Heart right ventricle (tissue), 16 donors: ENCODE measurements at places on chromosomes 12 and 14. TPM values are rescaled to one million over a fixed set of nuclear protein-coding genes. Genes with fewer than 3 reads are reported as not detected.

- no peaks in the 10 kb centered on the region for H3K27me3 ChIP-seq
- DNase-seq: no peak
- H3K27ac ChIP-seq: no peak overlapping the region
- H3K4me3 ChIP-seq: no peak overlapping the region
These were observed 18.7 kb upstream of the TAS2R14 start for GRCh38 chr12:10957741-10958140.

DNA sequence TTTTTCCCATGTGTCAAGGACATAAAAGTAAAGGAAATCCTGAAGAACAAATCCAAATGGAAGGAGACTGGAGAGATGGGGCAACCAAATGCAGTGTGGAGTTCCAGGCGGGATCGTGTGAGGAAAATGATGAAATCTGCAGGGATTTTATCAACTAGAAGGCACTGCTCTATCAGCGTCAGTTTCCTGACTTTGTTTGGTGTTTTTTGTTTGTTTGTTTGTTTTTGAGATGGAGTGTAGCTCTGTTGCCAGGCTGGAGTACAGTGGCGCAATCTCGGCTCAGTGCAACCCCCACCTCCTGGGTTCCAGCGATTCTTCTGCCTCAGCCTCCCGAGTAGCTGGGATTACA, 43.3 kb upstream of the GPR132 start:
- no peak overlapping the region for H3K27ac ChIP-seq
- no peaks in the 10 kb centered on the region for H3K4me1 ChIP-seq
- H3K36me3 ChIP-seq: no peaks in the 10 kb centered on the region
- peaks cover 4% of the 10 kb centered on the region for H3K27me3 ChIP-seq
- no peak overlapping the region for H3K4me3 ChIP-seq

GRCh38 chr14:78196323-78196722, 26.1 kb downstream of the NRXN3 start:
- H3K27ac ChIP-seq: no peak overlapping the region
- no peaks in the 10 kb centered on the region for H3K4me1 ChIP-seq
- H3K36me3 ChIP-seq: no peaks in the 10 kb centered on the region
- H3K4me3 ChIP-seq: no peak overlapping the region
- H3K27me3 ChIP-seq: no peaks in the 10 kb centered on the region

DNA sequence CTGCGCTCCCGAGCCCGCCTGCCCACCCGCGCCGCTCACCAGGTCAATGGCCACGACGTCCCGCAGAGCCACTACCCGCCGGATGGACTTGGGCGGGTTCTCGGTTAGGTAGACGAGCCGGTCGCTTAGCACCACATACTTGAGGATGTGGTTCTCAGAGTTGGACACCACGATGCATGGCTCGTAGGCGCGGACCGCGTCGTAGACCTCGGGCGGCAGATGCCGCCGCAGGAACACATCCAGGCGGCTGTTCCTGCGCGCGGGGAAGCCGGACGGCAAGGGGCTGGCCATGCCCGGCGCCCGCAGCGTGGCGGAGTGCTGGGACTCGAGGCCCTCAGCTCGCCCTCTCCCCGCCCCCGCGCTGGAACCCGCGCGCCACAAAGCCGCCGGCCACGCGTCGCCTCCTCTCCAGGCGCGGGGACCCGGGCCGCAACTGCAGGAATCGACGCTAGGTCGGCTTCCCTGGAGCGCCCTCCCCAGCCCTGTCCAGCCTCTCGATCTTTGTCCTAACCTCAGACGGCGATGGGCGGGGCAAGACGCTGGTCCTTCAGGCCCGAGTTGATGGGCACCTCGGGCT, at the start of gene C12orf56:
TSS of gene C12orf56 (minus strand) at position 484 of the 577 bp plus-strand sequence. CDS start at position 291, 193 bp downstream.
- DNase-seq: peak; percentile 14
- no peak within 1 kb of the TSS for H3K27ac ChIP-seq
- H3K4me1 ChIP-seq: peaks cover 8% of the 10 kb centered on the region
- no peaks in the 10 kb centered on the region for H3K27me3 ChIP-seq
- H3K36me3 ChIP-seq: no peaks in the 10 kb centered on the region
- peak within 1 kb of the TSS; percentile 56 for H3K4me3 ChIP-seq

- peaks cover 17% of the 10 kb centered on the region for H3K4me1 ChIP-seq
- H3K27ac ChIP-seq: no peak overlapping the region
- H3K4me3 ChIP-seq: no peak overlapping the region
- no peaks in the 10 kb centered on the region for H3K27me3 ChIP-seq
- no peaks in the 10 kb centered on the region for H3K36me3 ChIP-seq
These were observed 63.5 kb downstream of the NINJ2 start for GRCh38 chr12:599756-600155.

- DNase-seq: no peak
- H3K4me3 ChIP-seq: no peak overlapping the region
- H3K27ac ChIP-seq: no peak overlapping the region
- H3K4me1 ChIP-seq: peaks cover 2% of the 10 kb centered on the region
- no peaks in the 10 kb centered on the region for H3K36me3 ChIP-seq
These were observed 14.8 kb downstream of the PPP2R5C start for GRCh38 chr14:101776344-101776743.

DNA sequence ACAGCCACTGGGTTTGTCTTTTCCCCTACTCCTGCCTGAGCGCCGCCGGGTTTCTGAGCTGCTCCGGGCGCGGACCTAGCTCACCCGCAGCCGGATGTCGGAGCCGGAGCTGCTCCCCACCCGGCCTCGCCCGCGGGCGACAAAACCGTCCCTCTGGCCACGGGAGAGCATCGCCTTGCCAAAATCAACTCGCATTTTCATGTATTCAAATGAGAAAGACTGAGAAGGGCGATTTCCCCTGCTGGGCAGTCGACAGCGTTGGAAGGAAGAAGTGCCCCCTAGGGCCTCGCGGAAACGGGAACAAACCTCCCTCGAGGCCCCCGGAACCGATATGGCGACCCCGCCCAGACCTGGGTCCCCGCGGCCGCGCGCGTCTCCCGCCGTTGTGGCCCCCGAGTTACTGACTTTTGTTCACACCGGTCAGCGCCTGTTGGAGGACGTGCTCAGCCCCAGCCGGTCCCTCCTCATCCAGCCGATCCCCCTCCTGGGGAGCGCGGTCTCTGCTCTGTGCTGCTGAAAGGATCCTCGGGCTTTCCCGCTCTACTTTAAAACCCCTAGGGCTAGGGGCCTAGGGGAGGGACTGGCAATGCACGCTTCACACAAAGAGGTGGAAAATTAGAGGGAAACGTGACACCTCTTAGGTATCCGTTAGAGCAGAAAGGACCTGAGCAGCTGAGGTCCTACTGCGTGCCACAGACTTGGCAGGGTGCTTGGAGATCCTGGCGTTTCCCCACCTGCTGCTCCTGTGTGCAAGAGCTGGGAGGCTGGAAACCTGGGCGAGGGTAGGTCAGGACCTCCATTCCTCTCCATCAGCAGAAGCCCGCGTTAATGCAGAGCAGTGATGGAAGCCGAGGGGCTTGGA, 4.3 kb downstream of the TTC6 start:
- H3K4me3 ChIP-seq: no peak overlapping the region
- H3K36me3 ChIP-seq: no peaks in the 10 kb centered on the region
- H3K27me3 ChIP-seq: peaks cover 96% of the 10 kb centered on the region
- DNase-seq: no peak
- peaks cover 33% of the 10 kb centered on the region for H3K4me1 ChIP-seq
- H3K27ac ChIP-seq: no peak overlapping the region

- H3K4me3 ChIP-seq: no peak overlapping the region
- DNase-seq: no peak
- H3K4me1 ChIP-seq: no peaks in the 10 kb centered on the region
- peaks cover 50% of the 10 kb centered on the region for H3K36me3 ChIP-seq
- no peaks in the 10 kb centered on the region for H3K27me3 ChIP-seq
- H3K27ac ChIP-seq: no peak overlapping the region
These were observed 23.8 kb downstream of the RAB35 start for GRCh38 chr12:120092551-120093335.

DNA sequence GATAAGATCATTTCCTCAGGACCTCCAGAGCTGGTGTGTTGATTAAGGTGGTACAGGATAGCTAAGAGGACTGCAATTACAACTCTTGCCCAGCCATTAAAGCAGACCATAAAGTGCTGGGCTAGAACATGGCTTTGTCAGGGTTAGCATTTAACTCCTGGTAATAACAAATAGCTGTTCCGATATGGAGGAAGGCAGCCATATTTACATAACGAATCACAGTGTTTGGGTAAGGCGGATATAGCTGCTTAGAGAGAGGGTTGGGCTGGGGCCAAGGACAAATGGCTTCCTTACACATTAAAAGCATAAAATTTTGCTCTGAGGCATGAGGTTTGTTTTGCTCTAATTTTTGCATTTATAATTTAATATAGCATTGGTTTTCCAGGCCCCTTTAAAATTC, 297.7 kb upstream of the DDHD1 start:
- no peaks in the 10 kb centered on the region for H3K27me3 ChIP-seq
- H3K36me3 ChIP-seq: no peaks in the 10 kb centered on the region
- no peak for DNase-seq
- H3K4me3 ChIP-seq: no peak overlapping the region

- peaks cover under 1% of the 10 kb centered on the region for H3K4me1 ChIP-seq
- no peak overlapping the region for H3K27ac ChIP-seq
- no peak for DNase-seq
- H3K36me3 ChIP-seq: no peaks in the 10 kb centered on the region
These were observed 200.9 kb upstream of the C14orf180 start for GRCh38 chr14:104378698-104379113.

- no peak overlapping the region for H3K4me3 ChIP-seq
- no peak overlapping the region for H3K27ac ChIP-seq
- H3K36me3 ChIP-seq: no peaks in the 10 kb centered on the region
- DNase-seq: no peak
- no peaks in the 10 kb centered on the region for H3K27me3 ChIP-seq
- H3K4me1 ChIP-seq: no peaks in the 10 kb centered on the region
These were observed 12.9 kb upstream of the CORO1C start for GRCh38 chr12:108744021-108744897.

DNA sequence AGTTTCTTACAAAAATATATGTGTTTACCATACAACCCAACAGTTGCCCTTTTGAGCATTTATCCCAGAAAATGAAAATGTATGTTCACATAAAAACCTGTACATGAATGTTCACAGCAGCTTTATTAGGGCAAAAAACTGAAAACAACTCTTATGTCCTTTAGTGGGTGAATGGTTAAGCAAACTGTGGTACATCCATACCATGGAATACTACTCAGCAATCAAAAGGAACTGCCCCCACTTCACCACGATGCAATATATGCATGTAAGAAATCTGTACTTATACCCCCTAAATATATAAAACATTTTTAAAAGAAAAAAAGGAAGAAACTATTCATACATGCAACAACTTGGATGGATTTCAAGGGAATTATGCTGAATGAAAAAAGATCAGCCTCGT, 6.7 kb upstream of the NEK9 start:
- no peaks in the 10 kb centered on the region for H3K27me3 ChIP-seq
- no peak for DNase-seq
- H3K4me1 ChIP-seq: no peaks in the 10 kb centered on the region
- H3K27ac ChIP-seq: no peak overlapping the region
- H3K36me3 ChIP-seq: peaks cover 36% of the 10 kb centered on the region
- H3K4me3 ChIP-seq: no peak overlapping the region

GRCh38 chr14:100791995-100792394, 33.9 kb upstream of the MEG3 start:
- no peaks in the 10 kb centered on the region for H3K4me1 ChIP-seq
- no peak for DNase-seq
- no peak overlapping the region for H3K27ac ChIP-seq
- no peaks in the 10 kb centered on the region for H3K36me3 ChIP-seq

GRCh38 chr14:88841741-88842140, 17.3 kb downstream of the TTC8 start:
- no peaks in the 10 kb centered on the region for H3K4me1 ChIP-seq
- no peak overlapping the region for H3K27ac ChIP-seq
- no peak overlapping the region for H3K4me3 ChIP-seq
- H3K27me3 ChIP-seq: no peaks in the 10 kb centered on the region

- H3K4me3 ChIP-seq: no peak overlapping the region
- peaks cover 2% of the 10 kb centered on the region for H3K4me1 ChIP-seq
- no peaks in the 10 kb centered on the region for H3K27me3 ChIP-seq
- H3K36me3 ChIP-seq: no peaks in the 10 kb centered on the region
- no peak for DNase-seq
These were observed 153.6 kb downstream of the PPM1H start for GRCh38 chr12:62781136-62781880.

DNA sequence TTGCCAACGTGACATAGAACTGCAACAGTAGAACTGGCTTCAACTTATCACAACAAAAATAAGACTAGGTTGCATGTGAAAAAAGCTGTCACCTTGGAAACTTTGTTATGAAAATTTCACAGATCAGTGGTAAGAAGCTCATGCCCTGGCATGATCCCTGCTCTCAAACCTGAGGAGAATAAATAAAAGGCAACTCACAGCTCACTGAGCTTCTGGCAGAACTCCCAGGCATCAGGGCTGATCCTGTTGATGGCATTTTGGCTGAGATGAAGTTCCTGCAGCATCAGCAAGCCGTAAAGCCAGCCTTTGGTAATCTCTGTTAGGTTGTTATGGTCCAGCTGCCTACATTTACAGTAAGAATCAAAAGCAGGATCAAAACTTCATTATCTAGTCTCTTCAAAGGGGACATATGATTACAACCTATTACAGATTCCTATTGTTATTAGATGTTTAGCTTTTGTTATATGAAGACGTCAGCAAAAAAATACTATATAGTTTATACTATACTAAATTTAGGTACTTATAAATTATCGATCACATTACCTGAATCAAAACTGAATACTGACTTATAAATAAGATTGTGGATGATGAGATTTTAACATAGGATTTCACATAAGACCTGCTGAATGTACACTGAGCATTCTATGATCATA, 32.0 kb downstream of the LRIG3 start:
- H3K4me3 ChIP-seq: no peak overlapping the region
- H3K36me3 ChIP-seq: peaks cover 74% of the 10 kb centered on the region
- H3K27me3 ChIP-seq: no peaks in the 10 kb centered on the region
- no peak overlapping the region for H3K27ac ChIP-seq
- peak; percentile 38 for DNase-seq

- no peak overlapping the region for H3K27ac ChIP-seq
- H3K4me1 ChIP-seq: no peaks in the 10 kb centered on the region
- DNase-seq: no peak
- H3K4me3 ChIP-seq: no peak overlapping the region
- no peaks in the 10 kb centered on the region for H3K27me3 ChIP-seq
These were observed 225.4 kb upstream of the KITLG start for GRCh38 chr12:88805692-88806091.

- no peak for DNase-seq
- no peaks in the 10 kb centered on the region for H3K36me3 ChIP-seq
- no peaks in the 10 kb centered on the region for H3K4me1 ChIP-seq
- no peak overlapping the region for H3K27ac ChIP-seq
These were observed 762.1 kb upstream of the TMEM132C start for GRCh38 chr12:127504874-127505273.

- DNase-seq: no peak
- peak overlapping the region; percentile 12 for H3K4me3 ChIP-seq
- H3K36me3 ChIP-seq: no peaks in the 10 kb centered on the region
- H3K4me1 ChIP-seq: no peaks in the 10 kb centered on the region
- H3K27me3 ChIP-seq: no peaks in the 10 kb centered on the region
These were observed 226.1 kb downstream of the CHST11 start for GRCh38 chr12:104682790-104683279.

Gene JDP2
- total RNA-seq: 18.4 TPM
